ENCODE measurements at places on chromosomes 3 and 15. TPM values are rescaled to one million over a fixed set of nuclear protein-coding genes. Genes with fewer than 3 reads are reported as not detected.

The HSPBAP1 gene
- 5.5 TPM for total RNA-seq

The DAPK2 gene
- 48.2 TPM for total RNA-seq

The CPN2 gene
- 2.4 TPM for total RNA-seq

The CAMKV gene
- not detected for total RNA-seq

The EXD1 gene
- not detected for total RNA-seq

The PSTPIP1 gene
- 5.0 TPM for total RNA-seq

The CHRNA5 gene
- 4.2 TPM for total RNA-seq

The CCR3 gene
- not detected for total RNA-seq

The LRTM1 gene
- total RNA-seq, result not detected

The SAMMSON gene
- total RNA-seq, result not detected

The GPR15 gene
- total RNA-seq, result not detected

The NLGN1 gene
- total RNA-seq, result 7.8 TPM

The PPIP5K1 gene
- 13.1 TPM for total RNA-seq

The TLR9 gene
- 0.32 TPM for total RNA-seq

The ASB14 gene
- 13.4 TPM for total RNA-seq

The GJD2 gene
- total RNA-seq, result not detected

The CCR8 gene
- total RNA-seq, result not detected

The ALDH1L1 gene
- 21.5 TPM for total RNA-seq

The MUSTN1 gene
- 17.8 TPM for total RNA-seq

The GP5 gene
- total RNA-seq, result not detected

The STAC gene
- total RNA-seq, result 0.43 TPM

The CHL1 gene
- 24.2 TPM for total RNA-seq

The NDN gene
- 37.7 TPM for total RNA-seq

The SPINT1 gene
- total RNA-seq, result 0.59 TPM

The BCL2A1 gene
- total RNA-seq, result 0.43 TPM

The WDR93 gene
- 0.11 TPM for total RNA-seq

The ZNF717 gene
- total RNA-seq, result 7.0 TPM
